Stimulated activated CD4-positive, alpha-beta T cell treated with anti-CD3 and anti-CD28 coated beads, Interleukin-4, amount 100 ng/mL, for 48 hours (primary cell): ENCODE measurements at places on chromosomes 2 and 18.

DNA sequence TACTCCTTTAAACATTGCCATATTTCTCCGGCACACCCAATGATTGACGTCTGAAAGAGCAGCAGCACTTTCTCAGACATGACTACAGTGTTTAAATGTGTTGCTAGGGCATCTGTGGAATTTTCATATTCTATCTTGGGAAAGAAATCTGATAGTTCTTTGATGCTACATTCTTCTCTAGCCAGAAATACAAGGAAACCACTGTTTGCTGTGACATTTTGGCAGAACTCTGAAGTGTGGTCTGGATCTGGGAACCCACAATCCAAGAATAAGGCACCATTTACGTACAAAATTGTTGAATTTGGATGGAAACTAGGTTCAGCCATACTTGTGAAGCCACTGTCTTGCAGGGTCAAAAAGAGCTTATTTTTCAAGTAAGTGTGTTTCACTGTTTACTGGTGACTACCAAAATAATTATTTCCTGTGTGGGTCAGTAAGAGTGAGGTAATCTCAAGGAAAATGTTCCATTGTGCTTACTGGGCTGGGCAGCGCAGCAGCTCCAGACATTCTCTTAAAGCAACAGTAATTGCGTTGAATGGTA is 21.3 kb upstream of the CD28 start:
- DNase-seq = no peak

DNA sequence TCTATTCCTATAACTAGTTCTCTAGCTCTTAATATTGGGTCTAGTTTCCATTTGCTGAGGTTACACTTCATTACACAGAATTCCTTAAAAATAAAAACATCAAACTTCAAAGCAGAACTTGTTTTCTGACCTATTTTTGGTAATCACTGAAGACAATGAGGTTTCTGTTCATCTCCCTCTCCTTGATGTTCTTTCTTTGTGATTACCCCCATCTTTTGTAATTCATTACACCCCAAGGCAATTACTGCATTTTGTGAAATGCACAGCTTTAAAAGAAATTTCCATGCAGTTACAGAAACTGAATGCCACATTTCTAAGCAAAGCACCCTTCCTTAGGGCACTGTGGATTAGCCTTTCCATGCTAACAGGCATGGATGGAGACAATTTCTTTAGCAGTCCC is 363.2 kb upstream of the RND3 start:
- DNase-seq = no peak

DNA sequence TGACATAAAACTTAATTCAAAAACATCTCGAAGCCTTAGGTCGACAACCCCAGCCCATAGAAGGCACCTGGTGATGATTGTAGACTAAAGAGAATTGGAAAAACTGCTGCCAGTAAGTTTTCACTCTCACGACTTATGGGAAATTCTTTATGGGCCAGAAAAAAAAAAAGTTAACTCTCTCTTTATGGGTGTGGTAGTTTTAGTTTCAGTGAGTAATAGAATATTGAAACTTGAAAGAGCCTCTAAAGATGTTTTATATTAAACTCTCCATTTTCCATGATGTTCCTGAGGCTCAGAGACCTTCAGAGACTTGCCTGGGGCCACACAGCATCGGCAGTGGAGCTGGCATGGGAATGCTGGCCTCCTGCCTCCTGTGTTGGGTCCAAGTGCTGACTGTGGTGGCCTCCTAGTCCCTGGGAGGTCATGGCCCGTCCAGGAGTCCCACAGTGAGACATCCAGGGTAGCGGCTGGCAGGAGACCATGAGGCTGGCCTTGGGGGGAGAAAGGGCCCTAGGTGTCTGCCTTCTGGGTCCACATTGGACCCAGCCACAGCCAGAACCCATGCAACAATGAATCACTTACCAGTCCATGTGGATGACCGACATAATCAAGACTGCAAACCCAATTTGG is 158.9 kb downstream of the SEPTIN10 start:
- DNase-seq = no peak

DNA sequence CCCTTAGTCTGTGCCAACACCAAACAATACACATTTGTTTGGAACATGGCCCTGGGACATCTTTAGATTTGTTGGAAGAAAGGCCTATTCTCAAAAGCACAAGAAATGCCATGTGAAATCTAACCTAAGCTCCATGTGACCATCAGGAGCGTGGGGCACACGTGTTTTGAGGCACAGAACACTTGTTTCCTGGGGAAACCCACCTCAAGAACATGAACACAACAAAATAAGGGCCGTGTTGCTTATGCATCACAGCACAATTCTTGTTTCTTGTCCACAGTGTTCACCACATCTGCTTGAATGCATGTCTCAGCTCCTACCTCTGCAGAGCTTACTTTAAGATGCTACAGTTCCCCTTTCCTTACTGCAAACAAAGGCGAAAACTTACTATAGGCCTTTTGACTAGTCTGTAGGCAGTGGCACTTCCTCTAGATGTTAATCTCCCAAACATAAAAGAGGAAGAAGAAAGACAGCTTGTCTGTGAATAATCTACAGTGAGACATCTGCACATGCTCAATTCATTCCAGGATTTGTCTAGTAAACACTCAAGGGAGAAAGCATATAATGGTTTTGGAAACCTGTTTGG is 165.0 kb downstream of the ANKRD44 start:
- no peak for DNase-seq

- no peak for DNase-seq
Observed at GRCh38 chr18:78974115-78974761, 5.4 kb upstream of the SALL3 start.

GRCh38 chr2:170266358-170266757 is 88.4 kb downstream of the MYO3B start:
- DNase-seq = no peak

DNA sequence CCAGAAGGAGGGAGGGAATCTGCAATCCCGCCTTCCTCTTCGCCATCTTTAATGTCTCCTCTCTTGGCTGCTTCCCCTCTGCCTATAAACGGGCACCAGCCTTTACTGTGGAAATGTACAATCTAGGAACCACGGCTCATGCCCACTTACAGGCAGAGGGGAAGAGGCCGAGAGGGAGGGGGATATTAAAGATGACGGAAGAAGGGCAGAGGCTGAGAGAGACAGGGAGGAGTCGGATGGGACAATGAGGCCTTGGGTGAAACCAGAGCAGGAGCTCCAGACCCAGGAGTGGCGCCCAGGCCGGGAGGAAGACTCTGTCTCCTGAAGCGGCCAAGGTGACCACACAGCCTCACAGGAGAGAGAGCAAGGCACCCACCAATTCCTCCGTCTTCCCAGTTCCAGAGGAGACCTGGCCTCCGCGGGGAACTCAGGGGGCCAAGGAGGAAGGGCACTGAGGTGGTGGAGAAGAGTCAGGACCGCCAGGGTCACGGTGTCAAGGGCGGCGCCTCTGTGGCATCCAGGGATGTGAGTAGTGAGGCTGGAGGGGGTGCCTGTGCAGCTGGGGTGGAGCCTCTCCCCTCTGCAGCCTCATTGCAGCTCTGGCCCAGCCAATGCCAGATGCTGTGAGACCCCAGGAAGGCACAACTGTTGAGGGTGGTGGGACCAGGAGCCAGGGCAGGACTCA is 67.8 kb downstream of the CIB4 start:
- DNase-seq = no peak

- DNase-seq = no peak
Observed at GRCh38 chr2:204027091-204027490, 90.5 kb downstream of the ICOS start.

DNA sequence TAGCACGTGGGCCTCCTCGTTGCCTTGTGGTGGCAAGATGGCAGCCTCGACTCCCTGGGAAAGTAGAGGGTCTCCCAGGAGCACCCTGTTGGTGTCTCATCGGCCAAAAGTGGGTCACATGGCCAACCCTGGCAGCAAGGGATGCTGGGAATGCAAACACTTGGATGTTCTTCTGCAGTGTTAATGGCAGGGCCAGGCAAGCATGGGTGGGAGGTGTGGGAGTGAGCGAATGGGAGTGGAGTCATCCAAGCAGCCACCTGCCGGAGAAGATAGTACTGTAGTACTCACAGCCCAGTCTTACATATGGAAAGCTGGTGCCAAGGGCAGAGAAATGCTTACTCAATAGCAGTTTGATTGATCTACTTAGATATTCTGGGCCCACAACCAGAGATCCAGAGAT is 122.2 kb downstream of the INHBB start:
- no peak for DNase-seq

DNA sequence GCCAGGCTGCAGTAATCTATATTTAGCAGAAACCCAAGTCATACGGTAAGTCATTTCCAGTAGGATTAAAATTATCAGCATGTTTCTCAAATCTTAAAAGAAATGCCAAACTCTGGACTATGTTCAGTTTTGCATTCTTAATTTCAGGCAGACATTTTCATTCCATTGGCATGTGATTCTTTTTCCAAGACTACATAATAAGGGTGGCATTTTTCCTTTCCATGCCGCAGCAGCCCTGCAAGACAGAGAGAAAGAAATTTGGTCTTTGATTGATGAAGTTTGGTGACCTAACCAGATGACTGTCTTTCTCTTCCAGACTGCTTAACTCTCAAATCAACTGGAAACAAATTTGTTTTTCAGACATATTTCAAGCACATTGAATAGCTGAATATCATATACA is 118.1 kb downstream of the FHOD3 start:
- no peak for DNase-seq

- DNase-seq = no peak
Observed at GRCh38 chr2:183123117-183123958, 905 bp upstream of the NUP35 start.

DNA sequence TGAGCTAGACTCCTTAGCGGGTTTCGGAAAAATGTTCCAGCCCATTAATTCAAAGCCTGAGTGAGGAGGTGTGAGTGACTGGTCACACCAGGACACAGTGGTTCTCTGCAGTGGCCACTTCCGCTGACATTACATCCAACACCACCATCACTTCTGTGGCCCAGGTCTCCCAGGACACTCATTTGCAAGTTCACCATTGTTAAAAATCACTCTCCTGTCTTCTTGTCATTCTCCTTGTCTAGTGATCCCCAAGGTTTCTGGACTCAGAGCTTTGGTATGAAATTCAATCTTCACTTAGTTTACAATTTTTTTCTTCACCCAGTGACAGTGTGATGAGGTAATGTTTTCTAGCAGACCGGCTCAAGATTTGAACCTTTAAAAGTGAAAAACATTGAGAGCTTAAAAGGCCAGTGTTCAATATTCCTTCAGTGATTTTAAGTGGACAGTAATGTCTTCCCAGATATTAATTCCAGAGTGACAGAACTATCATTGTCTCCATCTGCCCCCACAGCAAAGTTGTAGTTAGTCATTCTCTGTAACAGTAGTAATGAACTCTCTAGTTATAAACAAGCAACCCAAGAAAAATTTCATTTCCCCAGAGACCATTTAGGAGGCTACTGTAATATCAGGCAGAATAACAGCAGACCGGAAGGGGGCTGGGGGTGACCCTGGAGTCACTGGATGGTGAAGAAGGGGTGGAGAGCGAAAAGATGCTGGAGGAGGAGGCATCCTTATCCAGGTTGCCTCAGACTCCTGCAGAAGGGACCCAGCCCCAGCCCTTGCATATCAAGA is 164.9 kb downstream of the GFPT1 start:
- DNase-seq = no peak

- DNase-seq = no peak
Observed at GRCh38 chr2:121492409-121492808, 38.3 kb upstream of the RNU4ATAC start.

DNA sequence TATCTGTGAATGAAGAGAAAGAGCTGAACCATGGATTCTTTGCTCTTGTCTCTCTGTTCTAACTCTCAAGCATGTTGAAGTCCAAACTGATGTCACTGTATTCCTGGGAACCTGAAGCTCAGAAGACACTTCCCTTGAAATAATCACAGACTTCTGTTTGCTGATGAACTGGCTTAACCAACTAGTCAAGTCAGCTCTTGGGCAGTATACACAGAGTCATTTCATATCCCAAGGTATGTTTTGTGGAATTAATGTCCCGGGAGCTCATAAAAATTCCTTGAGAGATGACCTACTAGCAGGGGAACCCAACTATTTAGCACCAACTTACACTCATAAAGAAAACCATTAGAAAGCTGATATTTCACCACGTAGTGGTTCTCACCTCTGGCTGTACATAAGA is 156.6 kb downstream of the NR4A2 start:
- no peak for DNase-seq
